ENCODE measurements at places on chromosomes 7 and 10.

DNA sequence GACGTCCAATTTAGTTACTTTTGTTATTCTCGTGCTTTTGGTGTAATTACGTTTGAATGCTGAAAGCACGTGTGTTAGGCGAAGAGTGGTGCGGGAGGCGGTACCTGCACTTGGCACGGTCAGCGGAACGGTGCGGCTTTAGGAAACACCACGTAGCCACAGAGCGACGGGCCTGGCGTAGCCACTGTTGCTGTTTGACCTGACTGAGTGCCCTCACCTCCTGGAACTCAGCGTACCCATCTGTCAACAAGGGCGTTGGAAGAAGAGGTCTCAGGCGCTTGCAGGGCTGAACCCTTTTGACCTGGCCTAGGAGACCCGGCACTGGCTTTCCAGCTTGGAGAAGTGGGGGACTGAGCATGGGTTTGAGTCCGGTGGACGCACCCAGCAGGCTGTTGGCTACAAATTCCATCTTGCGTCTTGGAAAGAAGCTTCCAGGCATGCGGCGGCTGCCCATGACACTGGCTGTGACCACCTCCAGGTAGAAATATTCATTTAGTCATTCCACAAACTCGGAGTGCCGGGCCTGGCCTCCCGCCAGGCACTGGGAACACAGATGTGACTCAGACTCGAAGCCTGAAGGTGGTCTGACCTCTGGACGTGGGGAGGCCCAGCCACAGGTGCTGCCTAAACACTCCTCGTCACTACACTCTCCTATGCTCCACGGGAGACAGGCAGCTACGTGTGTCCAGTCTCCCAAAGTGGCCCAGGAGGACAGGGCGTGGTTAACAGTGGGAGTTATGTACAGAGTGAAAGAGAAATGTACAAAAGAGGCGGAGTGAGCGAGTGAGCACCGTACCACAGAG is 22.2 kb downstream of the FAM20C start:
- DNase-seq: no peak

DNA sequence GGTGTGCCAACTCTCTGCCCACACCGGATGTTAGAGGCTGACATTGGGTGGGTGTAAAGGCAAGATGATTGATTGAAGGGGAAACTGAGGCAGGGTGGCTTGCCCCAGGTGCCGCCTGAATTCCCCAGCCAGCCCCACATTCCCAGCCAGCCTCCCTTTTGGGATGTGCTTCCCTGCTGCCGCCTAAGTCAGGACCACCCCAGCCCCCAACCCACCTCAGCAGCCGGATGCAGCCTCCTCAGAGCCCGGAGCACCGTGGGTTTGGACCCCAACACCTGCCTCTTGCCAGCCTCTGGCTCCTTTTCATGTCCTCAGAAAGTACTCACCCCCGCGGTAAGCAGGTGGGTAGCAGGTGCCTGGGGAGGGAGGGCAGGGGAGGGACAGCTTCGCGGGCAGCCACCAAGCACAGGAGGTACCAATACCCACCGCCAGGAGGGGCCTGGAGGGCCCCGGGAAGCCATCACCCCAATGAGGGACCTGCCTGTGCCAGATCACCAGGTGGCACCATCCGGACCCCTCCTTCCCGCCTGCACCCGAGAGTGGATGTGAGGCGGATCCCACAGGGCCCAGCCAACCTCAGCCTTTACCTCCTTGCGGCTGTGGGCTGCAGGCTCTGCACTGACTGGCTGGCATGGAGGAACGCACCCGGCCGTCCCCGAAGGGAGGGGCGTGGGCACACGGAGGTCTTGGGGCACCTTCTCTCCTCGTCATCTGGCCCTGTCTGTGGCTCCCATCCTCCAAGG is 60.5 kb downstream of the PWWP2B start:
- peak; percentile 76 for DNase-seq

DNA sequence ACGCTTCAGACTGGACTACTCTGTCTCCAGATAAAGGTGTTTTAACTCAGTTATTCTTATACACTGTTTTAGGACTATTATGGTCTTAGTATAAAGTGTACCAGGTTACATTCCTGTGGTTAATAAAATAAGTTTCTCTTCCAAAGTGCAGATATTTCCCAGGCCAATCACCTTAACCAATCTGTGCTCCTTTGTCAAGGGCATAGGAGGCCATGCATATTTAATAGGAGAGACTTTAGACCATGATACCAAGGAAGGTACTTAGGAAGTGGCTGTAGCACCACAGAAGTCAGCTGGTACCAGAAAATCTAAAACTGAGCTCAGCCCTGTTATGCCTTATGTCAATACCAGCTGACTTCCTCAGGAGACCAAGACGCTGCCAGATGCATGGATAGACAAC is 226.5 kb upstream of the TMEM72 start:
- no peak for DNase-seq

- DNase-seq: no peak
Measured at GRCh38 chr7:35019801-35020200, 17.5 kb downstream of the DPY19L1 start.

GRCh38 chr10:122368502-122369254 is 5.8 kb upstream of the PLEKHA1 start:
- DNase-seq: no peak

DNA sequence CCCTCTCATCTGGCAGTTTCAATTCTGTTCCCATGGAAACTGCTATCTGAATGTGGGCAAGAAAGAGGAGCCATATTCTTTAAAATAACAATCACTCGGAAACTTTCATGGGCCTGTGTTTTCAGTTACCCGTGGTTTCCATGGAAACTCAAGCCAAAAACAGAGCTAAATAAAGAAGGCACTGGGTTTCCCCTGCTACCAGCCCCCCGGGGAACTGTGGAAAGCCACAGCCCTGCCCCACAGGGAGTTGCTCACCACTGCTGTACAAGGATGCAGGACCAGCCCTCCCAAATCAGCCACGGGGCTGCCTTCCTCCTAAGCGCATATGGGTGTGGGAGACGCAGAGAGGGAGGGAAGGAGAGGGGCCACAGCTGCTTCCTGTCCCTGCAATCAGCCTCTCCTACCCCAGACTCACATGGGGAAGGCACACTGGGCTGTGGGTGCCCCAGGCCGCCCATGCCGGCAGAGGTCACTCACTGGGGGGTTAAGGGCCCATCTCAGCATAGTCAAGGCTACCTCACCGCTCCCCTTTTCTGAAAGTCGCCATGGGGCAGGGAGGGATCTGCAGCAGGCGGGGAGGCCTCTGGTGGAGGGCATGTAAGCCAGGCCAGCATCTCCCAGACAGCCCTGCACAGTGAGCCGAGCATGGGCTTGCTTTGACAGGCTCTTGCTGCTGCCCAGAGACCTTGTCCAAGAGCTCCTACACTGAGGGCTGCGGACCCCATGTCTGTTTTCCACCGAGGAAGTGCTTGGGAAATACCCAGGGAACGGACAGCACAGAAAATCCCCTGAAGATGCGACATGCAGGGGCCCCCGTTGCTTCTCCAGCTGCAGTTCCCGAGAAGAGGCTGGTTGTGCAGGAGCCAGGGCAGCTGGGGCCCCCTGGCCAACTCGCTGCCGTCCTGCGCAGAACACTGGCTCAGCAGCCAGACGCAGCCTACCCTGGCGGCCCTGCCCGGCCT is 157.3 kb upstream of the PPP2R2D start:
- no peak for DNase-seq

DNA sequence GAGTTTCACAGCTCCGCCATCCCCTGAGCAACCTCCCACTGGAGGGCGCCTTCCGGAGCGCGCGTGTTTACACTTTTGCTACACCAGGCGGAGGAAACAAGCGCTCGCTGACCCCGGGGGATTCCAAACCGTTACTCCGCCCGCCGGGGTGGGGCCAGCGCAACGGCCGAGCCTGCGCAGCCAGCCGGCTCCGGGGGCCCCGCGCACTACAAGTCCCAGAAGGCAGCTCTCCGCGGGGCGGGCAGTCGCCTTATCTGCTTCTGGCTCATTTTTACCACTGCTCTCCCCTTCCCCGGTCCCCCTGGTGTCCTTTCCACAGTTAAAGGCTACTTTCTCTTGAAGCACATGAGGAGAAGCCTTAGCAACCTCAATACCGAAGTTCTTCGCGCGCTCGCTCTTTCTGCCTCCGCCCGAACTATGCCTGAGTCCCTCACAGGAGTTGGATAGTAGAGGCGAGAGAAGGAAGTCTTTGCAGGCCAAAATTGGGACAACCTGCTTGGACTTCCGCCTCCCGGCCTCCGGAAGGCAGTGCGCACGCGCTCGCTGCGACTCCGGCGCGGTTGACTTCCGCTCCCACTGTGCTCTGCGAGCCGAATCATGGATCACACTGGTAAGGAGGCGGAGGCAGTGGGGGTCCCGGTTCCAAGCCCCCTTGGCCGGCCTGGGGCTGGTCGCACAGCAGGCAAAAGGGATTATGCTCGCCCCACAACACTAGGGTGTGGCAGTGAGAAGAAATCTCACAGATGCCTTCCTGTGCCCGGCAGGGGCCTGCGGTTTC is at the start of gene CBLL1:
CBLL1 (plus strand) TSS at position 576 of the 778 bp plus-strand sequence; CDS start at position 598, 22 bp downstream.
- DNase-seq: peak; percentile 99

DNA sequence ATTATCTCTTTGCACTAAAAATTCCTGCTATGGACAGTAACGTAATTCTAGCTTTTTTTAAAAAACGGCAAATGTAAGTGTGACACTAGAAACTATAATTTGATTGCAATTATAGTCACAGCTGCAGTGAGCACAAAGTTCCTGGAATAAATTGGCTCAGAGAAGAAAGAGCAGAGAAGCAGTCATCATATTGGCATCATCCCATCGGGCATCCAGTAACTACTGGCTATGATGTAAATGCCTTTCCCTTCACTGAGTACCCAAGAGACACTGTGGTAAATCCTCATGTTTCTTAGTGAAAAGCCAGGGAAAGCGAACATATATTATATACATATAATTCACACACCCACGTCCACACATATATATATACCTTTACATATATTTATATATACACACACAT is 43.6 kb downstream of the PIP4K2A start:
- no peak for DNase-seq

DNA sequence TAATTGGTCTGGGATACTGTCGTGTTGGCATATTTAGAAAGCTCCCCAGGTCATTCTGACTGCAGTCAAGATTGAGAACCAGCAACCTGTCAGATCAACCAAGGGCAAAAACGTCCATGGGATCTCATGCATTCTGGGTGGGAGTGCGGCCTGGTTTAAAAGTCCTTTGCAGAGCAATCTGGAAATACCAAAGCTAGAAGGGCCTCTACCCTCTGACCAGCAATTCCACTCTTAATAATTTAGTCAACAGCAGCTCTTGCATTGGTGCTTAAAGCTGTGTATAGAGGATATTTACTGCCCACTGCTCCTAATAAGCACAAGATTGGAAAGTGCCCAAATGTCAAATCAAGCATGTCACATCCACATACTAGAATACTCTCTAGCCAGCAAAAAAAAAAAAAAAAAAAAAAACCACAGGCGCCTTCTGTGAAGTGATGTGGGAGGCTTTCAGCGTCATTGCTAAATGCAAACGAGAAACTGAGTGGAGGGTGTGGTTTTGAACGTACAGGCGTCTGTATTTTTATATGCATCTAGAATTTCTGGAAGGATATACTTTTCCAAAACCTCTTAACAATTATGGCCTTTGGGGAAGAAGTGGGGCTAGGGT is 44.8 kb upstream of the HSPA12A start:
- no peak for DNase-seq

GRCh38 chr7:46651070-46651469 is 730.0 kb upstream of the IGFBP3 start:
- no peak for DNase-seq

DNA sequence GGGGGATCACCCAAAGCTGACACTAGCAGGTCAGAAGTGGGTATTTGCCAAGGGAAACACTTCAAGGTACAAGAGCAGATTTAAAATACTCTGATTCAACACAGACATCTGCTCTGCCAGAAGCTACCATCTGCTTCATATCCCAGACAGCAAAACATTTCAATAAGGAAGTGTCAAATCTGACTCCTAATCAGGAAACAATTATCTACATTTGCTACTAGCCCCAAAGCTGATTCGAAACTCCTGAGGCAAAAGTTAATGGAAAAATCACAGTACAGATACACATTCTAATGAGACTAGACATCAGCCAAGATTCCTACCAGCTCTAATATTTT is 48.9 kb downstream of the PARD3 start:
- DNase-seq: no peak

DNA sequence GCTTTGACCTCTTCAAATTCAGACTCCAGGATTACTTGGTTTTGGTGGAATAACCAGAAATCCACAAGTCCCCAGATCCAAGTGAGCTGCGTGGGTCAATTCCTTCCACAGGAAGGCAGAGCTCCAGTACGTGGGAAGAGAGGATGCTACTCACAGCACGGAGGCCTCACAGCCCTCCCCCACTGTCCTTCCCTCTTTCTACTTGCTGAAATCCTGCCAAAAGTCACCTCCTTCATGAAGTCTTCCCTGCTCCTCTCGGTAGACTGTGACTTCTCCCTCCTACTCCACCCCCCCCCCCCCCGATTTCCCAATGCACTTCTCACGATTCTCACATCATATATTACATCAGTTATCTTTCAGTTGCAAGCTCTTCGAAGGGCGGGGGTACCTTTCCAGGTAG is 12.3 kb downstream of the CAMK2G start:
- no peak for DNase-seq

- DNase-seq: no peak
Measured at GRCh38 chr7:121062671-121063279, 74.3 kb downstream of the CPED1 start.

- DNase-seq: no peak
Measured at GRCh38 chr7:130047831-130048230, 3.3 kb downstream of the ZC3HC1 start.

DNA sequence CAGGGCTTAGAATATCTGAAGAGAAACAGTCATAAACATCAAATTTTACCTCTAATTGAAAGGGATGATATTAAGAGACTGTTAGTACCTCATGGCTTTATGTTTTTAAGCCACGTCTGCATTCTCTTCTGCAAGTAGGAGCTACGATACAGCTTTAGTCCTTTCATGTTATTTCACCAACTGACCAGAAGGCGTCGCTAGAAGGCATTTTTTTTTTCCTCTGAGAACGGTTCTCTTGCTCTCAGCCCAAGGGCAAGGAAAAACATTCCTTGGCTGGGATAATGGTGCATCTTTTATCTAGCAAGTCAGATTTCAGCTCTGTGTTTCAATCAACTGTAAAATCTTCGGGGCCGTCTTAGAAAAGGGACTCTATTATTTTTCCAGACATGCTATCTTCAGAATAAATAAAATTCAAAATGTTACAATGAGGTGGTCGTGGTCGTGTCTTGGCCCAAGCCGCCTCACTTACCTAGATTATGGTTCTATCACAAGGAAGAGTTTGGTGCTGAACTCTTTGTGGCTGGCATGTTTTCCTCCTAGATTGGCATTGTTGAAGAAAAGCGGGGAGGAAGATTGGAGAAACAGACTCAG is 41.6 kb upstream of the LYZL2 start:
- DNase-seq: peak; percentile 58

DNA sequence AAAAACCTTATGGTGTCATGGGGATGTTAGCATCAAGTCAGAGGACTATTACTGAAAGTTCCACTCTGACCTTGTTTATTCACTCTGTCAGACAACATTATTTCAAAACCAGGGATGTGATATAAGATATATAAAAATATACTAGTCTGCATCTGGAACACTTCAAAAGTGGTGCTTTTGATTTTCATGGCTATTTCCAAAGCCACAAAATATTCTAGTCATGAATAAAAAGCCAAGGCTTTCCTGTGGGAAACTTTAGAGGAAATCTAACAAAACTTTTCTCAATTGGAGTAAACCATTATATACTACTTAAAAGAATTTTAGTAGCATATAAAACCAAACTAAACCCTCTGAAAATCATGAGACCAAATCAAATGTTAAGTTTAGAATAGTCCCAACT is 205.2 kb downstream of the TMEM26 start:
- DNase-seq: no peak

All from RPMI8226 (cell line).